ENCODE measurements at places on chromosomes 11 and 22. TPM values are rescaled to one million over a fixed set of nuclear protein-coding genes. Genes with fewer than 3 reads are reported as not detected.

- DNase-seq, result no peak
Observed at GRCh38 chr11:119540370-119541125, 117.6 kb upstream of the THY1 start.

DNA sequence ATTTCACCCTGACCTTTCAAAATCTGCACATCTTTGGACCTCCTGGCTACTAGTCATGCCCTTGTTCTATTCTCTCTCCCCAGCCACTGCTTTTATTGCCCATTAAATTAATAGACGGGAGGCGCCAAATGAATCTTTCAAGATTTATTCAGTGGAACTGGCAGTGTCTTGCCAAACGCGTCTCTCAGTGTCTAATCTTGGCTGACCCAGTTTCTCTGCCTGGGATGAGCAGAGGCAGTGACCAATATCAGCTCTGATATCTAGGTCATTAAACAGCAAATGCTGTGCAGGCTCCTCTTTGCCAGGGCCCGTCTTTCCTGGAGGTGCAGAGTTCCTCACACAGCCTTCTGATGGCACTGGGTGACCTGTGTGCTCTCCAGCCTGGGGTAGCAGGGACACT is 74.0 kb downstream of the TRAF6 start:
- no peak for DNase-seq

DNA sequence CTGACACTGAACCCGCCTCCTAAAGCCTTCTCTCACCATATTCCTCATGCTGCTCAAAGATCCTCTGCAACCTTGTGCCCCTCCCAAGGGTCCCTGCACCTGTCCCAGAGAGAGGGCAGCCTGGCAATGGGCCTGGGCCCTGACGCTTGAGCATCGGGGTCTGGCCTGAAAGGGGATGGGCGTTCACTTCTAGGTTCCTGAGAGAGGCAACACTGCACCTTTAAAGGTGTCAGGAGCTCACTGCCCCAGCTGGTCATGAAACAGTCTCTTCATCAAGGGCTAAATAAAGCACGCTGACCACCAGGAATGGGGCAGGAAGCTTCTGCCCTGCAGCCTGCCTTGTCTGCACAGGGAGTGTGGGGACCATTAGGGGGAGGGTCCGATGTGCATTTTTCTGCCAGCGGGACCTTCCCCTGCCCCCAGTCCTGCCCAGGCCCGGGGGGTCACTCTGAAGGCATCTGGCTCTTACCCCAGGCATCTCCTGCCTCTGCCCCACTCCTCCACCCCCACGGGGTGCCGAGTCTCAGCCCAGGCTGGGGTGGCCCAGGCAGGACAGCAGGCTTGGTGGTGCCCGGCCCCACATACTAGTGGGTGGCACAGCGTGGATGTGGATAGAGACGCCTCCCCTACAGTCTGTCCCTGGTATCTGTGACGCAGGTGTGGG is 3.5 kb downstream of the C11orf21 start:
- no peak for DNase-seq

- no peak for DNase-seq
Observed at GRCh38 chr22:37218399-37218770, 6.1 kb upstream of the SSTR3 start.

GRCh38 chr11:134228625-134229024 is 4.2 kb downstream of the VPS26B start:
- DNase-seq, result no peak

DNA sequence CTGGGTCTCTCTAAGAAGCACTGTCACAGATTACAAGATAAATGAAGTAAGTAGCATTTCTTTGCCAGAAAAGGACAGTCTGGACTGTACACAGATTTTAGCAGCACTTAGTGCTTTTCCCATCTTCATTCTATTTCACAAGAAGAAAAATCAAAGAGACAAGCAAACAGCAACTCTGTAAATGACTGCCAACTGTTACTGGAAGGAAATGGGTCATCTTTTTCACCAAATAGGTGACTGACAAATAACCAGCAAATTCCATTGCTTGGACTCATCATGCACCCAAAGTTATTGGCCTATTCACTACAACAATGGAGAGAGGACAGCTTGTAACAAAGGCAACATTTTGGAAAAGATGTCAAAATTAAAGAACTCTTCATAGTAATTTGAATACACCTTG is 28.9 kb upstream of the CARD18 start:
- no peak for DNase-seq

DNA sequence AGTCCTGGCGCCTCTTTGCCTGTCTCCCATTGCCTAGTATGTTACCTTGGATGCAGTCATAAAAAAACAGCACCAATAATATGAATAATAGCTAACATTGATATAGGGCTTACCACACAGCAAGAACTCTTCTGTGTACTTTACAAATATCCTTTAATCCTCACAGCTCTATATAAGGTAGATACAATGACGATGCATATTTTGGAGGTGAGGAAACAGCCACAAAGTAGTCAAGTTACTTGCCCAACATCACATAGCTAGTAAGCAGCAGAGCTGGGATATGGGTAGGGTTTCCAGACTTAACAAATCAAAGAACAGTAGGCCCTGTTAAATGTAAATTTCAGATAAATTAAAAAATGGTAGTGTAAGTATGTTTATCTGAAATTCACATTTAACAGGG is 128.8 kb downstream of the ST3GAL4 start:
- DNase-seq, result no peak

DNA sequence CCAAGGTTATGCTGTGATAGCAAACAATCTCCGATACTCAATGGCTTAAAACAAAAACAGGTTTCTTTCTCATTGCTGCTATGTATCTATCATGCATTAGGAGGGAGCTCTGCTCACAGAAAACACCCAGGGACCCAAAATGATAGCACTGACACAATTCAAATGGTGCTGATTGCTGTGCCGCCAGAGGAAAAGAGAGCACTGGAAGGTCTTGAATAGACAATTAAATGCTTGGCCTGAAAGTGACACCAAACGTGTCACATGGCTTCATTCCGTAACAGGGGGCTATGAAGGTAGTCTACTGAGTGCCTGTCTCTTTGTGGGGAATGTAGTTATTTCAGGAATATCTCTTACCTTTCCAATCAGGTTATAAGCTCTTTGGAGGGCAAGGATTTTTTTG is 94.2 kb downstream of the FAR1 start:
- no peak for DNase-seq

DNA sequence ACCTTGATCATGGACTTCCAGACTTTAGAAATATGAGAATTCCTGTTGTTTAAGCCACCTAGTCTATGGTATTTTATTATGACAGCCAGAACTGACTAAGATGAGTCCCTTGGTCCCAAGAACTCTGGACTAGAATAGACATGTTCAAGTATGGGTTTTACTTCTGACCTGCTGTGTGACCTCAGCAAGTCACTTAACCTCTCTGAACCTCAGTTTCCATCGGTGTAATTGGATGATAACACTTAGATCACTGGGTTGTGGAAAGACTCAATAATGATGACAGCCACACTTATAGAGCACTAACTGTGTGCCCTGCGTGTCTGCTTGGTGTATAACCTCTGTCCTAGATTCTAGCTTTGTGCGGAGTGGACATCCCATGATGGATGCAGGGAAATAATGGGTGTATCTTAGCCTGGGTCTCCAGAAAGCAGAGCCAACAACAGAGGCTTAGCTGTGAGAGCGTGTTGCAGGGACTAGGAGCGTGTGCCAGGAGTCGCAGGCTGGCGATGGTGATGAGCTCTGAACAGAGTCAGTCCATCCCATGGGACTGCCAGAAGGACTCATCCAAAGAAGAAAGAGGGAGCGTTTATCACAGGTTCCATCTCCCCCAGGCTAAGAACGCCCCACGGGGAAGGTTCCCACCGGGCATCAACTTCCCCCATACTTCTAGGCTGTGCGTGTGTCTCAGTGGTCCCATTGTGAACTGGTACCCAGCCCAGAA is 93.2 kb upstream of the TP53I11 start:
- no peak for DNase-seq

GRCh38 chr11:73154178-73154577 is 12.1 kb upstream of the FCHSD2 start:
- DNase-seq, result no peak

- no peak for DNase-seq
Observed at GRCh38 chr22:23984430-23984829, 4.5 kb downstream of the GSTT2 start.

- DNase-seq, result no peak
Observed at GRCh38 chr11:2072551-2073261, 66.5 kb downstream of the IGF2 start.

DNA sequence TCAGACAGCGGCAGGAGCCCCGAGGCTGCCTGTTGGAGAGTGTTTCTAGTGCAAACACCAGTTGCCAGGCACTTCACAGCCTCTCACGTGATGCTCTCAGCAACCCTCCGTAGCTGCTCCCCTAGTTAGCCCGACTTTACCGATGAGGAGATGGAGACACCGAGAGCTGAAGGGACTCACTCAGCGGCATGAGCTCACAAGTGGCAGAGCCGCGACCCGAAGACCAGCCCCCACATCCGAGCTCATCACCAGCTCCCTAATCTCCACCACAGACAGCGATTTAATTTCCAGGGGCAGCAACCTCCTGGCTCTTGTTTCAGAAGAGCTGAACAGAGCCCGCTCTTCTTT is 28.7 kb upstream of the RTL6 start:
- DNase-seq, result no peak

DNA sequence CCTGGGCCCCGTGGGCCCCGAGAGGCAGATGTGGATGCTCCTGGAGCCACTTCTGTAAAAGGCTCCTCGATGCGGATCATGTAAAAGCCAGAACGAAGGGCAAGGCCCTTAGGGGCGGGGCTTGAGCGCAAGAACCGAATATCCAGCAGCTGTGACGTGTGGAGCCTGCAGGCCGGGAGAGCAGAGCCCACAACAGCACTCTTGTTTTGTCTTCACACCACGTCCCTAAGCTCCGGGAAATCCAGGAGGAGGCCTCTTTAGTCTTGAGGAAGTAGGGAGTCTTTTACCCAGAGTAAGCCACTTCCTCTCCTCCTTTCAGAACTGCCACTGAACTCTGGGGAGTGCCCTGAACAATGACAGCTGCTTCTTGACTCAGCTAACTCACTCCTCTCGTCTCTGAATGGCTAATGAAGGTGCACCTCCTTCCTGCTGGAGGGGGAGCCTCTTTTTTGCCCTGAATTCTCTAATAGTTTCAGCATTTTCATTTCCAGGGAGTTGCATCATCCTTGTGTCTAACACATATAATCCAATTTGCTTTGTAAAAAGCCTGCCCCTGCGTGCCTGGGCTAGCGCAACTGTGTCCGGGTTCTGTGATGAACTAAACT is 12.5 kb downstream of the L3MBTL2 start:
- DNase-seq, result no peak

DNA sequence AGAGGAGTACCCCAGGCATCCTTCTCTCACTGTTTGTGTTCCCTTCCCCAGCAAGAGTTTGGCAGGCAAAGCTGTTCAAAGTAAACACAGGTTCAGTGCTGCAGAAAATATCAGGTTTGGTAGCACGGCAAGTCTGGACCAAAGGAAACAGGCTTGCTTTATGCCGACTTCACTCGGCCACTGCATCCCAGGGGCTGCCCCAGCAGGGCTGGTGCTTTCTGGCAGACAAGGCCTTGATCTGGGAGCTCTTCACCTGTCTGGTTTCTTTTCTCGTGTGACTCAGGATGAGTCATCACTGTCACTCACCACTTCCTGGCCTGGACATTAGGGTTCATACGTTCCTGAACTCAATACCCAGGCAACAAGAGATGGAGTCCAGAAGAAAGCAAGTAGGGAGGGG is 52.6 kb upstream of the NAV2 start:
- peak; percentile 79 for DNase-seq

The SLC1A2 gene
- not detected for total RNA-seq

GRCh38 chr11:134765565-134765964 is 353.5 kb upstream of the B3GAT1 start:
- DNase-seq, result no peak
